ENCODE measurements at places on chromosomes 1 and 21.

DNA sequence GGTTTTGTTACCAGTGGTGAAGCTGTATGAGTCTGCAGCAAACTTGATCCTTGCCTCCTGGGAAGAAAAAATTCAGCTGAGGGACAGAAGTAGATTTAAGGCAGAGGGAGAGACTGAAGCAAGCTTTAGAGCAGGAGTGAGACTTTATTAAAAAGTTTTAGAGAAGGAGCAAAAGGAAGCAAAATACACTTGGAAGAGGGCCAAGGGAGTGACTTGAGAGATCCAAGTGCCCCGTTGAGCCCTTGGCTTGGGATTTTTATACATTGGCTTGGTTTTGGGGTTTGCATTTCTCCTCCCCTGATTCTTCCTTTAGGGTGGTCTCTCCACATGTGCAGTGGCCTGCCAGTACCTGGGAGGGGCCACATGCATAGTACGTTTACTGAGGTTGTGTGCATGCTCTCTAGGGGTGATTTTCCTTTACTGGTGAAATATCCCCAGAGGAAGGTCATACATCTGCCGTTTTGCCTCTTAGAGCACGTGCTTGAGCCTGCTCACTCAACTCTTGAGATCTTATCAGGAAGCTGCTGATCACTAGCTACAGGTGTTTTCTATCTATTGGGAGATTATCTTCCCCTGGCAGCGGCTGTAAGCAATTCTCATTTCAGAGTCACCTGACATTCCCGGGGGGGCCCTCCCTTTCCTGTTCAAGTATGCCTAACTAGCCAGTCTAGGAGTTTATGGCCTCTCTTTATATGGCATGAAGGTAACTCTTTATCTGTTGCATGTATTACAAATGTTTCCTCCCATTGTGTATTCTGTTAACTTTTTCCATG, 20.3 kb downstream of the FASLG start:
- peak; percentile 5 for DNase-seq
- H3K4me1 ChIP-seq = peaks cover 21% of the 10 kb centered on the region
- peak overlapping the region; percentile 59 for H3K27ac ChIP-seq
- no peaks in the 10 kb centered on the region for H3K27me3 ChIP-seq

DNA sequence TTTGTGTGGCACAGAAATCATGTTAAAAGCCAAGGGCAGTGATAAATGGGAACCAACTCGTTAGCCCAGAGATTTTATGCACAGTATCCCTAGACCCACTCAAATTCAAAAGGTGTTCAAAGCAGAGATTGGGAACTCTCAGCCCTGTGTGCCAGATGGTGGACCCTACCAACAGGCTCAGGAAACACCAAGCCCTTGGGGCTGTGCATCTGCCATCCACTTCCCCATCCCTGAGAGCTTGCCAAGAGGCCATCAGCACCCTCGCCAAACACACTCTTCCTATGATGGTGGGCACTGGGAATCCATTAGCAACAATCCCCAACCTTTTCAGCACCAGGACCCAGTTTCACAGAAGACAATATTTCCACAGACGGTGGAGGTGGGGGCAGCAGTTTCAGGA, 194.2 kb upstream of the NFIA start:
- H3K36me3 ChIP-seq = no peaks in the 10 kb centered on the region
- peaks cover 5% of the 10 kb centered on the region for H3K4me1 ChIP-seq
- H3K4me3 ChIP-seq = no peak overlapping the region
- DNase-seq = no peak

GRCh38 chr1:181557313-181557712, 74.0 kb downstream of the CACNA1E start:
- H3K36me3 ChIP-seq = no peaks in the 10 kb centered on the region
- H3K4me3 ChIP-seq = no peak overlapping the region
- H3K4me1 ChIP-seq = no peaks in the 10 kb centered on the region
- DNase-seq = no peak
- H3K27ac ChIP-seq = no peak overlapping the region

GRCh38 chr1:35854989-35855700, 27.9 kb upstream of the AGO1 start:
- H3K36me3 ChIP-seq = peaks cover 15% of the 10 kb centered on the region
- no peak overlapping the region for H3K27ac ChIP-seq
- no peaks in the 10 kb centered on the region for H3K27me3 ChIP-seq

- no peaks in the 10 kb centered on the region for H3K4me1 ChIP-seq
- H3K36me3 ChIP-seq = no peaks in the 10 kb centered on the region
- DNase-seq = peak; percentile 8
- H3K27me3 ChIP-seq = no peaks in the 10 kb centered on the region
Measured at GRCh38 chr1:173603056-173603591, at the start of gene SLC9C2. TSS of gene SLC9C2 (minus strand) at chr1:173603072. CDS start at chr1:173601776, 1,296 bp downstream.

- no peak for DNase-seq
- peaks cover 39% of the 10 kb centered on the region for H3K27me3 ChIP-seq
- H3K27ac ChIP-seq = no peak overlapping the region
- H3K4me1 ChIP-seq = no peaks in the 10 kb centered on the region
- H3K4me3 ChIP-seq = no peak overlapping the region
Measured at GRCh38 chr1:18651713-18652112, 21.1 kb downstream of the PAX7 start.

GRCh38 chr1:77544845-77545244, 137.6 kb downstream of the ZZZ3 start:
- no peaks in the 10 kb centered on the region for H3K36me3 ChIP-seq

GRCh38 chr1:15911927-15912326, 64.0 kb downstream of the ZBTB17 start:
- peaks cover 6% of the 10 kb centered on the region for H3K36me3 ChIP-seq
- no peak overlapping the region for H3K27ac ChIP-seq
- H3K4me1 ChIP-seq = no peaks in the 10 kb centered on the region
- no peak overlapping the region for H3K4me3 ChIP-seq
- DNase-seq = peak; percentile 39

DNA sequence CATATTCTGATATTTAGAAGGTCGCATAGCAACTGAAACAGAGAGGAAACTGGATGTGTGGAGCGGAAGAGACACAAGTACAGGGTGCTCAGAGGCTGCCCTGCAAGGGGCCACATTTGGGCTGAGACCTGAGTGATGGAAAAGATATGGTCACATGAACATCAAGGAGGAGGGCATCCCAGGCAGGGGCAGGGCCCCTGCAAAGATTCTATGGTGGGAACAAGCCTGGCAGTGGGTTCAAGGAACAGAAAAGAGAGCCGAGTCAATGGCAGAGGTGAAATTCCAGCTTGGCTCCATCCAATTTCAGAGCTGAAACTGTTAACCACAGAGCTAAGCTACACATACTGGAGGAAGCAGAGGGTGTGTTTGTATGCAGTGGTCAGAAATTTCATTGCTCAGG, 227.7 kb downstream of the PRDM2 start:
- no peaks in the 10 kb centered on the region for H3K4me1 ChIP-seq
- H3K27ac ChIP-seq = no peak overlapping the region
- DNase-seq = no peak
- no peak overlapping the region for H3K4me3 ChIP-seq
- H3K36me3 ChIP-seq = no peaks in the 10 kb centered on the region
- H3K27me3 ChIP-seq = no peaks in the 10 kb centered on the region

DNA sequence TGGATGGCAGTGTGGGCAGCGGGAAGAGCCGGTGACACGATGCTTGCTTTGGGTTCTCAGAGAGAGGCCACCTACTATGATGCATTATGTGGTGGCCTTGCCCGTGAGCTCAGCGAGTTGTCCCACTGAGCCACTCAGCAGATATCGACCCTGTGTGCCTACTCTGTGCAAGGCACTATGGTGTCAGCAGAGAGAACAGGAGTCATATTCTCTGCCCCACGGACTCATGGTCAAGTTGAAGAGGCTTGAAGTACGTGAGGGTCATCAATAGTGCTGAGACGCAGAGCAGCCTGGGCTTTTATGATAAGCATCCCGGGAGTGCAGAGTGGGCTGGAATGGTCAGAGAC, 466.2 kb downstream of the CAMTA1 start:
- no peaks in the 10 kb centered on the region for H3K36me3 ChIP-seq
- no peak overlapping the region for H3K4me3 ChIP-seq
- no peaks in the 10 kb centered on the region for H3K27me3 ChIP-seq
- no peak for DNase-seq
- H3K4me1 ChIP-seq = no peaks in the 10 kb centered on the region

GRCh38 chr21:45012662-45013259, 61.6 kb upstream of the ADARB1 start:
- peaks cover 27% of the 10 kb centered on the region for H3K4me1 ChIP-seq
- peak overlapping the region; percentile 96 for H3K27ac ChIP-seq
- no peaks in the 10 kb centered on the region for H3K36me3 ChIP-seq
- no peaks in the 10 kb centered on the region for H3K27me3 ChIP-seq

DNA sequence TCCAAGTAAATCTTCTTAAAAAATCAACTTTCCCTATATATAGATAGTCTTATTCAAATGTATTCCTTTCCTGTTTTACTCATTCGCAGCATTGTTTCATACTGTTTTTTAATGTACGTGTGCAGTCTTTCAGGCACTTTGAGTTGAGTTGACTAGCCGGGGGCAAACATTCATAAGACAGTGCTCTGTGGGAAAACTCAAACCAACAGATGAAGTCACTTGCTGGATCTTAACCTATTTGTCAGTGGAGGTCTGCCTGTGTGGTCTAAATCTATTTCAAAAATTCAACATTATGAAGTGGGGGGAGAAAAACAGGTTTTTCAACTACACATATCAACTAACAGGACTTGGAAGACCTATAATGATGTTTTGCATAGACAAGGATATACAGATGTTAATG, 6.2 kb downstream of the HSD11B1 start:
- peaks cover 4% of the 10 kb centered on the region for H3K4me1 ChIP-seq
- H3K27me3 ChIP-seq = no peaks in the 10 kb centered on the region
- DNase-seq = peak; percentile 39

- peak overlapping the region; percentile 82 for H3K4me3 ChIP-seq
- H3K27ac ChIP-seq = peak overlapping the region; percentile 82
- peaks cover 22% of the 10 kb centered on the region for H3K4me1 ChIP-seq
- DNase-seq = peak; percentile 49
Measured at GRCh38 chr1:208242941-208243526, 1.1 kb downstream of the PLXNA2 start.

DNA sequence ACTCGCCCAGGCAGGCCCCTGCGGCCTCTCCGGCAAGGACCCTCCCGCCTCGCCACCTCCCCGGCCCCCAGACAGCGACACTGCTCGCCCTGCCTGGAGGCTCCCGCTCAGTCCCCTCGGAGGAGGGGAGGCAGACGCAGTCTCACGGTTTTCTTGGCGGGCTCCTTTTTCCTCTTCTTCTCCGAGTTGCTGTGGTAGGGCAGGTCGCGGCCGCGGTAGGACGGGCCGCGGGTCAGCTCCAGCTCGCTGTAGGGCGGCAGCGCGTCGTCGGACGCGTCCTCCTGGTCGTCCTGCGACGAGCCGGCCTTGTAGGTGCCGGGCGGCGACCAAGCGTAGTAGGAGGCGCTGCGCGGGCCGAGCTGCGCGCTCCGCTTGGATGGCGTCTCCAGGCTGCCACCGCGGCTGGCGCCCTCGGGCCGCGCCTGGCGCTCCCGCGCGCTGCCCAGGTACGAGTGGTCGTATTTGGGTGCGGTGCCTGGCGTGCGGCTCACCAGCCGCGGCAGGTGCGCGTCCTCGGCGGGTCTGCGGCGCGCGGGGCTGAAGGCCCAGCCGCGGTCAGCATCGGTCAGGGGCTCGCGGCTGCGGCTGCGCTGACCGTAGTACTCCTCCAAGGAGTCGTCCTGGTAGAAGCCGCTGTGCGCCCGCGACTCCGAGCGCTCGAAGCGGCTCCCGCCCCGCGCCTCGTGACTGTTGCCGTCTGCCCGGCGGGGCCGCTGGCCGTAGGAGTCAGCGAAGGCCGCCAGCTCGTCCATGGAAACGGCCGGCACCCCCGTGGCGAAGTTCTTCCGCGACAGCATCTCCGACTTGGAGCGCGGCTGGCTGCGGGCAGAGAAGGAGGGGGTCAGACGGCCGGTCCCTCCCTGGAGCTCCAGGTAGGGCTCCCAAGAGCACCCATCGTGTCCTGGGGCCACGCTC, 44.8 kb upstream of the TADA1 start:
- DNase-seq = no peak
- H3K36me3 ChIP-seq = no peaks in the 10 kb centered on the region
- H3K4me3 ChIP-seq = peak overlapping the region; percentile 72
- H3K4me1 ChIP-seq = peaks cover 13% of the 10 kb centered on the region
- H3K27me3 ChIP-seq = peaks cover 19% of the 10 kb centered on the region

GRCh38 chr21:15543473-15543872, 186.3 kb upstream of the USP25 start:
- H3K36me3 ChIP-seq = no peaks in the 10 kb centered on the region
- H3K27me3 ChIP-seq = no peaks in the 10 kb centered on the region
- no peaks in the 10 kb centered on the region for H3K4me1 ChIP-seq
- DNase-seq = no peak

DNA sequence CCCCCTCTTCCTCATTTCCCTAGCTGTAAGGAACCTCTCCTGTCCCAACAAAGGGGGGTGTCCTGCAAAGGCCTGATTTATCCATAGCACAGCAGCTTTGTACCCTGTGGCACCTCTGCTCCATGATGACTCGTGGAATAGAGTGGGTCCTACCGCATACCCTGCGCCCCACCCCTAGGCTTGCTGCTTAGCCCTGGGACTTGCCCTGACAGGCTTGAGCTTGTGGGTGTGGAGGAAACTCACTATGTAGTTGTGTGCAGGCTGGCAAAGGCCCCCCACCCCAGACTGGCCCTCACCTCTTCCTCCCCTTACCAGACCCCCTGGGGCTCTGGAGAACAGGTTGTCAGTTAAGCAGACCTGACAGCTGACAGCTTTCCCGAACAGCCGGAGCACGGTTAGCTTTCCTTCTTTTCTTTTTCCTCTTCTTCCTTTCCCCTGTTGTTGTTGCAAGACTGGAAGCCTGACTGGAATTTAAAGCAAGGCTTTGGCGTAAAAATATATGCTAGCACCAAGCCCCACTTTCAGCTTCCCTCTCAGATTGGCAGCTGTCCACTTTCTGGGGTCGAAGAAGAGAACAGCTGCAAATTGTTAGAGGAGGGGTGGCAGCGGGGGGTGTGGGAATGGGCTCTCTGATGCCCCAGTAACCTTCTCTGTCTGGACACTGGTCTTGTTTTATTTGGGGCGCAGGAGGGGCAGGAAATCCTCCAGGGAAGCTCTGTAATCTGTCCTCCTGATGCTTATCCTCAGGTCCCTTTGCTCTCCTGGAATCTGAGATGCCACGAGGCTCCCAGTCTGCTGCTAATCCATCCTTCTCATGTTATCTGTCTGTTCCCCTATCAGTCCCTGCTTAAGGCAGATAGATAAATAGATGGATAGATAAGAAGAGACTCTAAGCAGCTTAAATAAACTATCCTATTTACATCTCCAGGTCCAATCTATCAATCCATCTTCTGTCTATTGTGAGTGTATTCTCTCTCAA, 134.6 kb downstream of the BRINP2 start:
- H3K36me3 ChIP-seq = no peaks in the 10 kb centered on the region
- DNase-seq = no peak
- no peaks in the 10 kb centered on the region for H3K27me3 ChIP-seq

GRCh38 chr1:23446661-23447310, 22.2 kb upstream of the TCEA3 start:
- DNase-seq = peak; percentile 66
- no peaks in the 10 kb centered on the region for H3K27me3 ChIP-seq
- H3K36me3 ChIP-seq = peaks cover 9% of the 10 kb centered on the region
- H3K4me3 ChIP-seq = no peak overlapping the region

DNA sequence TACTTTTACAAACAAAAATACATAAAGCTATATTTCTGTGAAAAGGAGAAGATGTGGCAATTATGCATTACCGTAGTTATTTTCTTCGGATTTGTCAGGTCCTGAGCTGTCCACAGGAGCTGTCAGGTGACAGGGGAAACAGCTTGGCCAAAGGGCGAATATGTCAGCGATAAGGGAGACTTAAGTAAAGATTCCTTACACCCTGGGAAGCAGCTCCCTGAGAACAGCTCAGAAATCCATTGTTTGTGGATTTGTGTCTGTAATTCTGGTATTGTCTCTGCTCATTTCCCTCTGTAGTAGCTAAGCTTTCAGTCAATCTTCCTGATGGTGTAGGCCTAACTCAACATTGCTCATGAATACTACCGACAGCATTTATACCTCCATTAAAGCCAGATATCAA, 7.1 kb upstream of the CD34 start:
- H3K4me3 ChIP-seq = no peak overlapping the region
- no peaks in the 10 kb centered on the region for H3K36me3 ChIP-seq
- H3K27me3 ChIP-seq = no peaks in the 10 kb centered on the region
- no peak for DNase-seq

Data from trophoblast cell (in vitro differentiated cells and primary cell).